Hematopoietic multipotent progenitor cell treated with erythropoietin and hydrocortisone succinate and interleukin-3 and kit ligand, for 15 days (in vitro differentiated cells): ENCODE measurements at places on chromosomes 5 and 9.
A peak's percentile ranks its signal among the peaks of the same experiment; 100 is the strongest.

- DNase-seq: no peak
These were observed 153.6 kb upstream of the CD180 start for GRCh38 chr5:67350185-67350584.

DNA sequence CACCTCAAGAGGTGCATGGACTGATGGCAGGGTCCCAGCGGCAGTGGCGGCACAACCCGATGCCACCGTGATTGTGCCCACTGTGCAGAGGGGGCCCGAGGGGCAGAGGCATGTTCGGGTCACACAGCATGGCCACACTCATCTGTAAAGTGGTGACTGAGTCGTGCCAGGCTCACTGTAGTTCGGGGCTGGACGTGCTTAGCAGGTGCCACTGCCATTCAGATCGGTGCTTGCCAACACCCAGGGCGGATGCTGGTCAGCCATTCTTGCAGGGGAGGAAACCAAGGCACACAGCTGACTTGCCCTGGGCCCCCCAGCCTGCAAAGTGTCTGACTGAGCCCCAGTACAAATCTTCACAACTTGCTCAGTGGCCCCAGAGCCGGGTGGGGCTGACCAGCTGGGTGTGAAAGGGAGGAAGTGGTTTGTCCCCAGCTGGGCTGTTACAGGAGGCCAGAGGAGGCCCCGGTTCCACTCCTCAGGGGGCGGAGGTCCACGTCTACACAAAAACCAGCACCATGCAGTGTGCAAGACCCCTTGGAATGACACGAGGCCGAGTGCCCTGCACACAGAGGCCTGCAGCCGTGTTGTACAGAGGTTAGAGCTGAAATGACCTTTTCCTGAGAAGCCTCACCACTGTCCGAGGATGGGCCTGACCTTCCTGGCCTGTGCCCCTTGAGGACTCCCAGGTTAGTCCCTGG lies 17.9 kb downstream of the FGD3 start:
- no peak for DNase-seq

DNA sequence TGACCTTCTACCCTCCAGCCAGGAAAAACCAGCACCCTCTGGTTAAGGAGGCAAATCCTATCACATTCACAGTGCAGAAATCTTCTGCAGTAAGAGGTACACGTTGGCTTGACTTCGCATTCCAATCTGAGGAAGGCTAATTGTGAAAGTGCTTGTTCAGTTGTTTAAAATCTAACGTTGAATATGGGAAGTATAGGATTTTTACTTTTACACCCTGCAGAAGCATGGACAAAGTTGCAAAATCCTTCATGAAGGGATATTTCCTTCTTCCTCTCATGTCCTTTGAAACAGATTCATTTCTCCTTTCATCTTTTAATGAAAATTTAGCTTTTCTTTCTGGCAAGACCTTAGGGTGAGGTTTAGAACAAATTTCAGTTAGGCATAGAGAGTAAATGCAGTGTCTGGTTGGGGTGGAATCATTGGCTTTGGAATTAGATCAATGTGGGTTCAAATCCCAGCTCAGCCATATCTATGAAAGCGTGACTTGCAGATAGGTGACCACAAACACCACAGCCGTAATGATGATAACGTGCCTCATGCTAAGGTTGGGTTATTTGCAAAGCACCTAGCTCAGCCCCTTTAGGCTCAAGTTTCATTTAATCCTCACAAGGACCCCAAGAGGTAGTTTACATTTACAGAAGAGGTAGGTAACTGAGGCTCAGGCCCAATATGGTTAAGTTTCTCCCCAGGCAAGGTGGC lies 42.2 kb upstream of the C5orf58 start:
- no peak for DNase-seq

GRCh38 chr5:14726066-14726838 lies 61.7 kb downstream of the OTULIN start:
- no peak for DNase-seq

GRCh38 chr5:119330367-119331183 lies 25.2 kb upstream of the TNFAIP8 start:
- peak; percentile 81 for DNase-seq

DNA sequence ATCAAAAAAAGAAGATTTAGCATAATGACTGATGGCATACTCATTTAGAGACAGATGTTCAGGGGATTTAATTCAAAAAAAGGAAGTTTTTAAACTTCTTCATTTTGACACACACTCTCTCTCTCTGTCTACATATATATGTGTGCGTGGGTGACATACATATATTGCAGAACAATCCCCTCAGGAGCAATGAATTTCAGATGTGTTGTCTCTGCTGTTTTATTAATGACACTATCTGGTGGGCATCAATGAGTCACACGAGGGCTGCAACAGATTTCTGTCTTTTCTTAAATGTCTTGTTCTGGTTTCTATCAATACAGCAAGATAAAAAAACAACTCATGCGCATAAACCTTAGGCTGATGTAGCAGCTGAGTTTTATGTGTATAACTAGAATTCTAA lies 123.5 kb upstream of the SLCO6A1 start:
- DNase-seq: no peak

GRCh38 chr9:120693700-120694008 lies 20.6 kb downstream of the MEGF9 start:
- DNase-seq: no peak
